Bronchial epithelial cell (primary cell): ENCODE measurements at places on chromosomes 2 and 18. TPM values are rescaled to one million over a fixed set of nuclear protein-coding genes. Genes with fewer than 3 reads are reported as not detected.

DNA sequence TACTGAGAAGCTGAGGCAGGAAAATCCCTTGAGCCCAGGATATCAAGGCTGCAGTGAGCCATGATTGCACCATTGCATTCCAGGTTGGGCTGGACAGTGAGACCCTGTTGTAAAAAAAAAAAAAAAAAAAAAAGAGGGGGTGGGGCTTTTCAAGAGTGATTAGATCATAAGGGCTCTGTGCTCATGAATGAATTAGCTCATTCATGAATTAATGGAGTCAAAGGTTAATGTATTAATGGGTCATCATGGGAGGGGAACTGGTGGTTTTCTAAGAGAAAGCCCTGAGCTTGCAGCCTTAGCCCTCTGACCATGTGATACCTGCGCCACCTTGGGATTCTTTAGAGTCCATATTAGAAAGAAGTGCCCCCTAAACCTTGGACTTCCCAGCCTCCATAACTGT, 4.5 kb downstream of the SLC19A3 start:
- no peak for DNase-seq

- DNase-seq: no peak
Observed at GRCh38 chr2:69615969-69616368, 27.6 kb downstream of the AAK1 start.

GRCh38 chr2:11013196-11013595, 101.5 kb downstream of the KCNF1 start:
- DNase-seq: no peak

DNA sequence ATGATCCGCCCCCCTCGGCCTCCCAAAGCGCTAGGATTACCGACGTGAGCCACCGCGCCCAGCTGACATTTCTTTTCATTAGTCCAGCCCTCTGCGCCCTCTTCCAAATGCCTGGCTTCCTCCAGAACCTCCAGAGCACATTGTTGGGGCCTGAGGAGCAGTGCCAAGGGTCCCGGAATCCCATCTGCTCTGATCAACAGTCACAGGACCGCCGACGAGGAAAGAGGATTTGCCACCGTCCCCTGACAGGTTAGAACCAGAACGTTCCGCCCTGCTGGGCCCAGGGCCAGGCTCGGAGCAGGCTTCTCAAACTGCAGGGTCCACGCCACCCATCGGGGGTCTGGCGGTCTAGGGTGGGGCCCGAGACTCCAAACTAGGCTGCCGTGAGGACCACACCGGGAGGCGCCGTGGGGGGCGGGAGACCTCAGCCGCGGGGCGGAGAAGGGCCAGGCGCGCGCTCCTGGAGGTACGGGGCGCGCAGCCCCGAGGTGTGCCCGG, 36.9 kb upstream of the ITM2C start:
- DNase-seq: no peak

GRCh38 chr2:203905656-203906055, 30.9 kb upstream of the ICOS start:
- DNase-seq: no peak

GRCh38 chr18:70319187-70319586, 30.3 kb downstream of the SOCS6 start:
- DNase-seq: no peak

Gene GAL3ST2
- not detected in 2 replicates for total RNA-seq

Gene NAPG
- total RNA-seq: 52.2 and 54.5 TPM in 2 replicates

Gene CAD
- 21.6 and 24.3 TPM in 2 replicates for total RNA-seq
